ENCODE measurements at places on chromosomes 6 and 20.
A peak's percentile ranks its signal among the peaks of the same experiment; 100 is the strongest.

GRCh38 chr6:20916086-20916485, 381.8 kb downstream of the CDKAL1 start:
- DNase-seq = no peak

GRCh38 chr20:23164176-23164601, 78.1 kb upstream of the CD93 start:
- DNase-seq = no peak

DNA sequence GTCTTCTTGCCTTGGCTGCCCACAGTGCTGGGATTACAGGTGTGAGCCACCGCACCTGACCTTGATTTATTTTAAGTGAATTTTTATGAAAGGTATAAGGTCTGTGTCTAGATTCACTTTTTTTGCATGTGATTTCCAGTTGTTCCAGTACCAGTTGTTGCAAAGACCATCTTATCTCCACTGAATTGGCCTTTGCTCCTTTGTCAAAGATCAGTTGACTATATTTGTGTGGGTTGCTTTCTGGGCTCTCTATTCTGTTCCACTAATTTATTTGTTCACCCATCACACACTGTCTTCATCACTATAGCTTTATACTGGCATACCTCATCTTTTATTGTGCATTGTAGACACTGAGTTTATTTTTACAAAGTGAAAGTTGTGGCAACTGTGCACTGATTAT, 56.3 kb downstream of the ANKS1A start:
- no peak for DNase-seq

DNA sequence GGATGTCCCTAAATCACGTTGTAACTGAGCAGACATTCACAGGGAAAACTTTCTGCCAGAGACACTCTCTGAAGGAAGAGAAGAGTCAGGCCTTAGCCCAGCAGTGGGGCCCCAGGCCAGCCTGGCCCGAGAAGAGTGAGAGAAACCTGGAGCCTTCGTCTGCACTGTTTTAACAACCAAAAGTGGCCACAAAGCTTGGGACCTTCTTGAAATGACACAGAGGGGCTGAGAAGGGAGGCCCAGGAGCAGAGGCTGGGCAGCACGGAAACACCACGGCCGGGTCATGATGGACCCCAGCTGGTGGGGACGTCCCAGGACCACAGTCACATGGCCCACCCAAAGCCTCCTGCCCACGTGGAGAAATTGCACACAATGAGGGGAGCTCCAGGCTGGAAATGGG, 126.8 kb upstream of the THBS2 start:
- no peak for DNase-seq

- no peak for DNase-seq
Observed at GRCh38 chr6:111603040-111603439, 2.6 kb downstream of the TRAF3IP2 start.

DNA sequence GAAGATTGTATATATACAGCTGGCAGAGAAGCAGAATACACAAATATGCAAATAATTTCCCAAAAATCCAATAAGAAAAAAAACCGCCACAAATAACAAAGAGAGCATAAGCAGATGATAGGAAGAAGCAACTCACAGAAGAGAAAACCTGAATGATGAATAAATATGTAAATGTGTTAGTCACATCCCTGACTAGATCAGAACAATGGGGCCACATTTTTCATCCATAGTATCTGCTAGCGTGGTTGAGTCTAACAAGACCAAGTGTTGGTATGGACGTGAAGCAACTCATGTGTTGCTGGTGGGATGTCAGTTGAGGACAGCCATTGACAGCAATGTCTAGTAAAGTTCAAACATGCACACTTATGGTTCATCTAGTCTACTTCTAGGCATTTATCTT, 3.9 kb upstream of the SLC22A3 start:
- DNase-seq = no peak

DNA sequence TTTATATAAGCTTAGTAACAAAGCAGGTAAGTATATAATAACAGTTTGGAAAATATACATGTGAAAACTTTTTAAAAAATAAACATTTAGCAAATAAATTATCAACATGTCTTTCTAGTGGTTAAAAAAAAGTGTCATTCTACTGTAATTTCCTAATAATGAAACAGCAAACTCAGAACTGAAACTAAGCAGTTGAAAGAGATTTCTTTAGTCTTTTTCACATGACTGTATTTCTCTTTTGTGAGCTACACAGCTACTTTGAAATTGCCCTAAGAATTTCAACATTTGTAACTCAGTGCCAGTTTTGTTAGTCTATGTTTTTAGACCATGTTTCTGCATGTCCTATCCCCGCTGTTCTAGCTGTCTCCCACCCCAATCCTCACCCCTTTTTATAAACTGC, 28.4 kb upstream of the SDHAF4 start:
- DNase-seq = no peak

- no peak for DNase-seq
Observed at GRCh38 chr20:4220756-4221155, 205.4 kb upstream of the RNF24 start.

- DNase-seq = no peak
Observed at GRCh38 chr6:25136854-25137253, 142.3 kb upstream of the CARMIL1 start.

GRCh38 chr20:52279706-52280105, 88.1 kb upstream of the ZFP64 start:
- no peak for DNase-seq

- no peak for DNase-seq
Observed at GRCh38 chr6:146670161-146670560, 71.4 kb downstream of the ADGB start.

GRCh38 chr6:16757332-16757731, 3.9 kb downstream of the ATXN1 start:
- DNase-seq = no peak

DNA sequence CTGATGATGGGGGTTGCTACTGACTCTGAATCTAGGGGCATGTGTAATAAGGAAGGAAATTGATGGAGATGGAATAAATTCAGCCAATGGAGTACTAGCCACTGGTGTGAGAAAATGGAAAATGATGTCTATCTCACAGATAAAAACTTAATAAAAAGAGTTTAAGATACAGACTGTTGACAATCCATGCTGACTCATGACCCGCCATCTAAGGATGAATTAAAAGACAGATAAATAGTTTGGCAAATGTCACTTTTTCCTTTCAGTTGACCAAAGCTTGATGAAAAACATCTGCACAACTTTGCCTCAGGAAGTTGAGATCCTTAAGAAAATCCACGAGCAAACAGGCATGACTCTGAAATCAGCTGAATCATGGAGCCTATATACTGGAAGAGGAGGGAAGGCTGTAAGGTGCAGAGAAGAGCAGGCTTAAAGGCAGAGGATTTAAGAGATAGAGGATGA, 82.6 kb upstream of the BMP5 start:
- no peak for DNase-seq

- peak; percentile 69 for DNase-seq
Observed at GRCh38 chr6:88780714-88781389, 182.6 kb downstream of the RNGTT start.

GRCh38 chr6:83597051-83597450, 84.7 kb downstream of the PRSS35 start:
- DNase-seq = no peak

GRCh38 chr6:147808640-147809039, 300.1 kb downstream of the SAMD5 start:
- no peak for DNase-seq

DNA sequence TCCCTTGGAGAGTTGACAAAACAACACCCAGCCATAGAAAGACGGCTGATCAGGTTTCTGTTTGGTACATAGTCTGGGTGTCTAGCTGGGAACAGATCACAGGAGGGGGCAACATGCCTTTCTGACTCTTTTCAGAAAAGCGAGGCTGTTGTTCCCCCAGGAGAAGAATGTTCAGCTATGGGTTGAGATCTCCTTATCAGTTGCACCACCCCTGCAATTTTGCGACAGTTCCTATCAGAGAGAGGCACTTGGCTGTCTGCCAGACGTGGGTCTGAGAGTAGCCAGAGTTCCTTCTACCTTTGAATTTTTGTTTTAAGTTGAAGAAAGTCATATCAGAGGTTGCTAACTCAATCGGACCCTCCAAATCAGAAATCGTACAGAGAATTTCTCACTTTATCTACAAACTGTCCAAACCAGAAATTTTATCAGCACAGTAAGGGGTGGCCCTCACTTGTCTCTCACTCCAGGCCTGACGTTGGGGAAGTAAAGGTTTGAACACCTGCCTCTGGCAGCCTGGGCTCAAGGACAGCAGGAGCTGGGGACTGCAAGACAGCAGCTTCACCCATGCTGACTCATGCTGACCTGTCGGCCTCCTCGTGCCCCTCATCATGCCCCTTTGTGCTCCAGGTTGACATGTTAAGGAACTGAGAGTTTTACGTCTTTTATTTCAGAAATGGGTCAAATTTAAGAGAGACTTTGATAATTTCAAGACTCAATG, 42.3 kb downstream of the TMC2 start:
- no peak for DNase-seq

GRCh38 chr6:40874495-40874894, 164.5 kb downstream of the UNC5CL start:
- no peak for DNase-seq

GRCh38 chr6:85594197-85594930, 706 bp upstream of the SNX14 start:
- no peak for DNase-seq

DNA sequence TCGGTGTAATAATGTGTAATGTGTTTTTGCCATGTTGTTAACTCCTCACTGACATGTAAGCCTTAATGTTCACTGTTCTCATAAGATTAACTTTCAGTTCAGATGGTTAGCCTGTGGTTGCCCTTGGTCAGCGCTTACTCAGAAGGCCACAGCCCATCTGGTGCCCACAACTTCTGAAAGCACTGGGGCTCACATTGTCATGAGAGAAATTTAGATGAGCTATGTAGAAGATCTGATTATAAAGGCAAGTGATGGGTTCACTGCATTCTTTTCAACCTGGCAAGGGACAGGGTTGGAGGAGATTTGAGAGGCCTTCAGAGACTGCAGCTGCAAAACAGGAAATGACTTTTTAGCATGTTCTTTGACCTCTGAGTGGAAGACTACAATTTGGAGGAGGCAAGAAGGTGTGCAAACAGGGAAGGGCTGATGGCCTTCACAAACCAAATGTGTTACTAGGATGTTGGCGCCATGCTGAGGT, 242.3 kb upstream of the SUPT3H start:
- DNase-seq = no peak

GRCh38 chr20:25253606-25254275, 5.9 kb downstream of the PYGB start:
- no peak for DNase-seq

GRCh38 chr6:19690325-19691075, 146.7 kb upstream of the ID4 start:
- no peak for DNase-seq

GRCh38 chr20:36548006-36548315, 6.6 kb downstream of the MYL9 start:
- no peak for DNase-seq

DNA sequence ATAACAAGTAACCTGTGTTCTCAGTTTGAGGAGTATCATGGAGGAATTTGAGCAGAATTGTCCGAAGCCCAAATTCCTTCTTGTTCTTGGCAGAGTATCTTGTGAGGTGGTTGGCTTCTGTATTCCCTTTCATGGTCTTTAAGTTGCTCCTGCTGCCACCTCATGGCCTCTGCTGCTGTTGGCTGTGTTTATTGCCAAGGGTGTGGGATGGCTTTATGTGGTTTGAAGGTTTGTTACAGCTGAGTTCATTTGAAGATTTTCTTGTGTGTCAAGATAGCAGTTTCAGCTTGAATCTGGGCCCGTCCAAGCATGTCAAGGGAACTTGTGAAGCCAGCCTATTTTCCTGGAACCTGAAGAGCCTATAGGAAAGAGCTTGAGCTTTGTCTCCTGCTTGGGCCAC, 20.2 kb upstream of the TTK start:
- peak; percentile 10 for DNase-seq

- DNase-seq = no peak
Observed at GRCh38 chr6:106666282-106667021, 37.1 kb downstream of the QRSL1 start.

DNA sequence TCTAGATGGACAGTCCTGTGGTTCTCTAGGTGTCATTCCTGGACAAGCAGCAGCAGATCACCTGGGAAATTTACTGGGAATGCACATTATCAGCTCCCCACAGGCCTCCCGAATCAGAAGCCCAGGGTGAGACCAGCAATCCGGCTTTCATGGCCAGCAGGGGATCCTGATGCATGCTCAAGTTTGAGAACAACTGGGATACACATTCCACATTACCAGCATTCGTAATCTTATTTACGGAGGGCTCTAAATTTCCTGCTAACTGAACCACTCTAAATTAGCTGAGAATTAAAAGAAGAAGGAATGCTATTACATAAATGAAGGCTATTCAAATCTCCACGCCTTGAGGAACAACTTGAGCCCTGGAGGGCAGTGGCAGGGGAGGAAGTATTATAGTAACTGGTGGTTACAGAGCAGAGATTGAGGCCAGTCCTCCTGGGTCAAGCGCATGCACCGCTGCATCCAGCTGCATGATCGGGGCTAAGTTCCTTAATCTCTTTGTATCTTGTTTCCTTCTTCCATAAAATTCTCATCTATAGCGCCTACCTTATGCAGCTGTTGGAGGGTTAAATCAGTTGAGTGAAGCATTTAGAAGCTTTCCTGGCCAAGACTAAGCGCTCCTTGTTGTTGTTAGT, 403.7 kb downstream of the CDH26 start:
- DNase-seq = no peak

DNA sequence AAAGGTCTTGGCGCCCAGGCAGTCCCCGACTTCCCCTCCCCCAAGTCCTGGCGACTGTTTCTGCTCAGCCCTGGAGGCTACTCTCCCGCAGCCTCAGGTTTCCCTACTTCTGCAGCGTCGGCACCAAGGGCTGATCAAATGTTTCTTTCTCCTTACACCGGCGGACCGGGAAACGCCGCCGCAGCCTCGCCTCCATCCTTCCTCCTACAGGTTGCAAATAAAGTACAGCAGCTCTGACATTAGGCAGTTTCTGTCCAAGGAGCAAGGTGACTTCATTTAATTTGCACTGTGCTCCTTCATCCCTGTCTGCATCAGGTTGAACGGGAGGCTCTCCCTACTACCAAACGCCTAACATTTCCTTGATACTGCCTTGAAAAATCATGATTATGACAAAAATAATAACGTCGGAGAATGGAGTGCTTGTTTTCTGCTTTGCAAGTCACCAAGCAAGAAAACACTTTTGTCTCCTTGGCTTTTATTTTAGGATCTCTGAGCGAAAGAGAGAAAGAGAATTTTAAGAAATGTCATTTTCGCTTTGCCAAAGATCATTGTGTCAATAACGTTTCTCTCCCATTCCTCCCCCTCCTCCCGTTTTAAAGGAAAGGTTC, 1.0 kb downstream of the CLIC5 start:
- DNase-seq = no peak

DNA sequence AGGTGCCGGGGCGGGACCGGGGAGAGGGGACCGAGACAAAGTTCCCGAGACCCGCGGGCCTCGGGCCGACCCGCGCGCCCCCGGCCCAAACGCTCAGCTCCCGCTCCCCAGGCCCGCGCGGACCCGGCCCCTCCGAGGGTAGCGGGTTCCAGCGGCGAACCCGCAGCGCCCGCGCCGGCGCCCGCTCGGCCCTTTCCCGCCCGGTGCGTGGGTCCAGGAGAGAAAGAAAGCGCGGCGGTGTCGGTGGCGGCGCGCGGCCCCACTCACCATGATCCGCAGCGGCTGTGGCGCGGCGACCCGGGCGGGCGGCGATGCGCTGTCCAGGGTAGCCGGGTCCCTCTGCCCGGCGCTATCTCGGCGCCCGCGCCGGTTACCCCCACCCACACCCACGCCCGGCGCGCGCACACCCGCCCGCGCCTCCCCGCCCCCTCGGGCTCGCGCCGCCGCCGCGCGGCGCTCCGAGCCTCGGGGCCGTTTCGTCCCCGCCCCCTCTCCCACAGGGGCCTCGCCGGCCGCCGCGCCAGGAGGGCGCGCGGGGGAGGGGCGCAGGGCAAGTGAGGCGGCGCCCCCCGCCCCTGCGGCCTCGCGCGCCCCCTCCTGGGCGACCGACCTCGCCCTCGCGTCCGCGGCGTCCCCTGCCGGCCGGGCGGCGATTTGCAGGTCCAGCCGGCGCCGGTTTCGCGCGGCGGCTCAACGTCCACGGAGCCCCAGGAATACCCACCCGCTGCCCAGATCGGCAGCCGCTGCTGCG, at the start of gene ELOVL2:
Gene ELOVL2, minus strand, starts transcription at position 345 of the 751 bp plus-strand sequence. Its CDS starts 75 bp downstream, at position 270.
- DNase-seq = no peak
